ENCODE measurements at places on chromosomes 1 and 21. TPM values are rescaled to one million over a fixed set of nuclear protein-coding genes. Genes with fewer than 3 reads are reported as not detected.

Gene ARMH1
- total RNA-seq: 2.6 TPM

Gene AMPD1
- not detected for total RNA-seq

Gene MANEAL
- 1.8 TPM for total RNA-seq

Gene BMP8B
- total RNA-seq: under 0.01 TPM

Gene RORC
- total RNA-seq: not detected

Gene LCE1B
- total RNA-seq: not detected

Gene LRRIQ3
- 1.1 TPM for total RNA-seq

Gene EFNA3
- 1.1 TPM for total RNA-seq

Gene KCNT2
- total RNA-seq: 1.7 TPM

Gene TMOD4
- total RNA-seq: not detected

Gene TMEM200B
- total RNA-seq: 16.5 TPM

Gene CA6
- not detected for total RNA-seq

Gene THAP3
- 18.4 TPM for total RNA-seq

Gene VPS26C
- total RNA-seq: 64.8 TPM
